ENCODE measurements at places on chromosomes 1 and 21.

GRCh38 chr1:56575865-56576264 is 3.5 kb downstream of the PLPP3 start:
- DNase-seq, result no peak

DNA sequence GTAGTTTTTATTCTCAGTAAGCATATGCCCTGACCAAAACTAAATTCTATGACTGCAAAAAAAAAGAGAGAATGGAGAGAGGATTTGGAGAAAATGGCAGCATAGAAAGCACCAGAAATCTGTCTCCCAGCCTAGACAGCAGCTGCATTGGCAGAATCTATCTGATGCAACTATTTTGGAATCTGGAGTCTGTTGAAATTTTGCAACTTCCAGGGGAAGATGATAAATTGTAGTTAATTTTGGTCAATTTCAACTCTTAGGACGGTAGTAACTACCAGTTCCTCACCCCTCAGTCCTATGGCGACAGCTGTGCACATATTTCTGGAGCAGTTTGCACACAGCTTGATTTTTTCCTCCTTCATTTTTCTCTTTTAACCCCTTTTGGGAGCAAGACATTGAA is 10.9 kb downstream of the EXO5 start:
- no peak for DNase-seq

GRCh38 chr1:177912991-177913390 is 56.9 kb downstream of the SEC16B start:
- DNase-seq, result no peak

GRCh38 chr1:7491109-7491817 is 279.8 kb upstream of the VAMP3 start:
- no peak for DNase-seq

GRCh38 chr1:157132616-157133167 is 5.5 kb downstream of the ETV3 start:
- DNase-seq, result no peak

GRCh38 chr1:96525657-96526557 is 195.7 kb upstream of the PTBP2 start:
- DNase-seq, result no peak

GRCh38 chr1:6507461-6507911 is 16.0 kb upstream of the PLEKHG5 start:
- DNase-seq, result no peak

DNA sequence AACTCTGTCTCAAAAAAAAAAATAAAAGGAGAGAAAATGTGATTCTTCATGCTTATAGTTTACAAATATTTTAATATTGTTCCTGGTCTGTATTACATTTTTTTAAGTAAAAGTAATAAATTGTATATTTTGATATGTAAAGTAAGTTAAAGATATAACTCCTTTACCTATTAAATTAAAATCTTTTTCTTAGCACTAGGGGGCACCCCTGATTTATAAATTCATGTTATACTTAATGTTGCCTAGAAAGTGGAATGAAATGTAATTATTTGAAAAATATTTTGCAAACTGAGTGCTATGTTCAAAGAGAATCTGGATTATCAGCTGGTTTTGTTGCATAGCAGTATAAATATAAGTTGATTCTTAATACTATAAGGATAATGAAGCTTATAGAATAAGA is 49.2 kb downstream of the RALGPS2 start:
- no peak for DNase-seq

- no peak for DNase-seq
Observed at GRCh38 chr1:32023351-32023750, 9.7 kb downstream of the KHDRBS1 start.

DNA sequence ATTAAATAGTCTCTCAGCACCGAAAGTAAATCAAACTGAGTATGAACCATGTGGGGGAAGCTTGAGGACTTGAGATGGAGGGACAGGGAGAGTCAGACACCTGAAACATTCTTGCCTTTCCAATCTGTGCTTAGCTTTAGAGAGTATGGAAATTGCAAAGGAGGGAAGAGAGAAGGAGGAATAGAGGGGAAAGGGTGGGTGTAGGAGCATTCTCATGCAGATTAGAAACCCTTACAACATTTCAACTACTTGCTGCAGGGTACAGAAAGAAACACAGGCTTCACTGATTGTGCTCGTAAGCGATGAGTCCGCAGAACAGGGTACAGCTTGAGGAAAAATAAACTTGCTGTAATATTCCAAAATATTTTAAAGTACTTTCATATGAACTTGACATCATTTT is 73.8 kb downstream of the NIBAN1 start:
- no peak for DNase-seq

DNA sequence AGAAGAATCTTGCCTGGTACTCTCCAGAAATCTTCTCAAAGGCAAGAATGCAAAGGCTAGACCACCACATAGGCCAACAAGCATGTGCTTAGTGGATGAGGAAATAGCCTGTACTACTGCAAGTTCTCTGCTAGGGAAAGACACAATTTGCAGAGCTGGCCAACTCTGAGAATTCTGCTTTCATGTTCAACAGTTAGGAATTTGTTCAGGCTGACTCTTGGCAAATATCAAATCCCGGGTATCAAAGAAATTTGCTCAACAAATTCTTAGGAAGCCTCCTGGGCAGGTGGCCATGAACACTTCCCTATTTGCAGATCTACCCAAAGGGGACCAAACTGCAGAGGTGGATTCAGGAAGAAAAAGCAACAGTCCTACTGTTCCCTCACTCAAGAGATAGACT is 15.0 kb upstream of the H3-3A start:
- DNase-seq, result no peak

DNA sequence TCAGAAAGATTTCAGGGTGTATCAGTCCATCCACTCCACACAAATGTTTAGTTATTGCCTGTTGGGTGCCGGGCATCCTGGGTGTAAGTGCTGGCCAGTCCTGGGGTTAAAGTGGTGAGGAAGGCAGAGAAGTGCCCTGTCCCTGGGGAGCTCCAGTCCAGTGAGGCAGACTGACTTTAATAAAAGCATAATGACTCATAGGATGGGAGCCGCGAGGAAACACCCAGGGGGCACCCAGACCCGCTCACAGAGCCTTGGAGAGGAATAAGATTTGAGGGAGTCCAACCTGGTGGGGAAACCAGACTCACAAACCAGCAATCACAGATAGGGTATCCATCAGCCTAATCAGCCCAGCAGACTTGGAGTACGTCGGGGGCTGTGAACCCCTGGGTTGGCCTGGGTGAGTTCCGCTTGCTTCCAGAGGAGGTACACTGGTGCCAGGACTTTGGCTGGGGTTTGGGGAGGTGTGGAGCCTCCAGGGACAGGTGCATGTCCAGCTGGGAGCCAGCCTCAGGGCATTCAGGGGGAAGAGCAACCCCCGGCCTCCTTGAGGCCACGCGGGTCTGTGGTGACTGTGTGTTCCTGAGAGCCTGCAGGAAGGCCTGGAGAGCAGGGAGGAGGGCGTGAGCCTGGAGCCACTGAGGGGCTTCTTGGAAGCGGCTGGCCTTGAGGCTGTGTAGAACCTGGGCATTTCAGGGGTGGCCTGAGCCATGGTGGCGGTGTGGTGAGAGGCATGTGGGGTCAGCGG is 3.7 kb downstream of the PEAR1 start:
- DNase-seq, result no peak

DNA sequence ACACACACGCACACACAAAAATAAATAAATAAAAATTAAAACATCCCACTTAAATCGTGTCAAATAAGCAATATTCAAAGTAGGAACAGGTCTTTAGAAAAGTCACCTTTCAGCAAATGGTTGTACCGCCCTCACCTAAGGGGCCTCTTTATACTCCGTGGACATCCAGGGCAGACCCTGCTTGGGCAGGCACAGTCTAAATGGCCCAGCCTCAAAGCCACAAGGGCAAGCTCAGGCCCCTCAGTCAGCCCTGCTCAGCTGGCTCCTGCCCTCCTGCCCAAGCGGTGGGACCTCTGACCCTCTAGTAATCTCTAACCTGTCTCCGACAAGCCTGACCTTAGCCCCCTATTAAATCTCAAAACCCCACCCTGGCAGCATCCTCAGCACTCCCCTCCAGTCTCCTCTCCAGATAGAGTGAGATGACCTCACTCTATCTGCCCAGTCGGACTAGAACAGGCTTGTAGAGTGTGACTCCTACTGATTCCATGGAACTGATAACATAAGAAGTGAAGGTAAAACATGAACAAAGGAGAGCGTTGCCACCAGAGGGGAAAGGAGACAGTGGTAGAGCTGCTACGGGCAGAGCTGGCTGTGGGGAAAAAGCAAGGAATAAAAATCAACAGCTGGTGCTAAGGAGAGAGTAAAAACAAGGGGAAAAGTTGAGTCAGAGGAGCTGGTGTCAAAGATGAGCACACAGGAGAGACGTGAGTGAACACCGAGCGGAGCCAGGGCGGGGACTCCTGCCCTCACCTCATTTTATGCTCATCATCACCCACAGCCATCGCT is 36.0 kb downstream of the SIPA1L2 start:
- no peak for DNase-seq

DNA sequence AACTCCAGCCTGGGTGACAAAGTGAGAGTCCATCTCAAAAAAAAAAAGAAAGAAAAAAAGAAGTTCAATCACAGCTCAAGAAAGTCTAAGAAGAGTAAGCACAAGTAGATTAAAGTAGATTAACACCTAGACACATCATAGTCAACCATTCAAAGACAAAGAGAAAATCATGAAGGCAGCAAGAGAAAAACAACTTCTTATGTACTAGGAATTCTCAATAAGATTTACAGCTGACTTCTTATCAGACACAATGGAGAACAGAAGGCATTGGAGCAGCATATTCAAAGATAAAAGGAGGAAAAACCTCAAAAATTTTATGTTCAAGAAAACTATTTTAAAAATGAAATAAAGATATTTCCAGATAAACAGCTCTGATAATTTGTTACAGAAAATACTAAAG is 147.3 kb downstream of the LBR start:
- no peak for DNase-seq

DNA sequence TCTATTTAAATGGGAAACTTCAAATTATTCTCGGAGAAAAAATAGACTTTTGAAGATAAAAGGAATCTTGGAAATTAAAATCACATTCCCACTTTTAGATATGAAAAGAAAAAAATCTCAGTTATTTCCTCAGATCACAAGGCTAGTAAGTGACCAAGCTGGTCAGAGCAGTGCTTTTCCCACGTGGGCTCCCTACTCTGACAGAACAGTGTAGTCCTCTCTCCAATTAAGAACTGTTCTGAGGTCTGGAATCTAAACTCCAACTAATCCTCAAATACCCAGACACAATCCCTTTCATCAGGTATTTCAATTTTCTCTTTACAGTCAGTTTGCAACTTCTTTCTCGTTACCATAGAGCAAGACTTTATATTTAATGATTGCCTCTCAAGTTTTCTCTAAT is 50.6 kb downstream of the RGS21 start:
- DNase-seq, result no peak

- DNase-seq, result no peak
Observed at GRCh38 chr1:81998165-81998564, 197.4 kb downstream of the ADGRL2 start.

DNA sequence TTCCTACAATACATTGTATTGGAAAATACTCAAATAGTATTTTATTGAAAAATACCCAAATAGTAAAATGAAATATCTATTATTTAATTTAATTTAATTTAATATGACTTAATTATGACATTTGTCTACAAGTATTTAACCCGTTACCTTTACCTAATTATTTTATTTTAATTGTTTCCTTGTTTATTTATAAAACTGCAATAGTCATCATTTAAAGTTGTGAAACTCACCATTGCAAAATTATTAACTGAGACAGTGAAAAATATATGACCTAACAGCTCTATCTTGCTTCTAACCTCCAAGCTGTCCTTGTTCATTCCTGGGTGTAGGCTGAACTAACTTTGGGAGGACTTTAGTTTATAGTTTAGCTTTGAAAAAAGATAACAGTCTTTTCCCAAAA is 300.6 kb upstream of the POGK start:
- DNase-seq, result no peak

GRCh38 chr1:56355422-56355821 is 223.9 kb downstream of the PLPP3 start:
- DNase-seq, result no peak

DNA sequence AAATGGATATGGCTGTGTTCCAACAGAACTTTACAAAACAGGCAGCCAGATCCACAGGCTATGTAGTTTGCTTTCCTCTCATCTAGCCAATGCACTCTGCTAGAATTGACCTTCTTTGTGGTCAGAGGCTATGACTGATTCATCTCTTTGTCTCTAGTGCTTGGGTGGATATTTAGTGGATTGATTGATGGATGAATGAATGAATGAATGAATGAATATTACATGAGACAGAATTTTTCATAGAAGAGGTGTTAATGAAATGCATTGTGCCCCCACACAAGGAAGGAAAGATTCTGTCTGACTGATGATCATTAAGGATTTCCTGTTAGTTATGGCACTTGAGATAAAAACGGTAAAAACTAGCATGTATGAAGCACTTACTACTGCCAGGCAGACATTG is 50.5 kb upstream of the ZYG11A start:
- DNase-seq, result no peak

DNA sequence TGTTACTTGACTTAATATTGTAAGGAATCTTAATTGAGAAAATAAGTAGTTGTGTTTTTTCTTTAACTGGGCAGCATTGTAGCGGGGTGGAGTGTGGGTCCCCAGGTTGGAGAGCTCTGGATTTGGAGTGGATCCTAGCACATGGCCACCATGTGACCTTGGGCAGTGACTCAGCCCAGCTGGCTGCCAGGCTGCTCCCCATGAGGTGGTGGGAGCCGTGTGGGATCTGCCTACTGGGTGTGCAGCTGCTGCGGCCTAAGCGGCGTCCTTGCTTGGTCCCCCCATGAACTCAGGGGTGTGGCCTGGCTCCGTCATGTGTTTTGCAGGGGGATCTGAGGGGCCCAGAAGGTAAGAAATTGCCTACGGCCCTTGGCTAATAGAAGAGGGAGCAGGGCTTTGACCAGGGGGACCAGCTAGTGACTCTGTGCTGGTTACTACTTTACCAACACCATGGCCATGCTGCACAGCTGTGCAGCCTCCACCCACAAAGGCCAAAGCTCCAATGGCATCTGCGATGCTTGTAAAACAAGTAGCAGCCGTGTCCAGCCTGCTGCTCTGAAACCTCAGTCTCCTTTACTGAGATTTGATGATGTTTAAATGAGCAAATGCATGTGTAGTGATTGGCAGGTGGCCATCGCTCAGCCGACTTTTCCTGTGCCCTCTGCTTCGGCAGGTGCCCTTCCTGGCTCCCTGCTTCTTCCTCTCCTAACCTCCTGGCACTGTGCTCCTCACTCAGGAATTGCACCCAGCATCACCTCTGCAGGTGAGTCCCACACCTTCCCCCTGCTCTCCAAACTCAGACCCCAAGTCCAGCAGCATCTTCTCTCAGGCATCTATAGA is 68.3 kb downstream of the ADARB1 start:
- no peak for DNase-seq

Data from stimulated activated CD8-positive, alpha-beta memory T cell treated with anti-CD3 and anti-CD28 coated beads, Interleukin-15, amount 100 ng/mL, for 4 hours (primary cell).